Ascending aorta (tissue), 2 donors: ENCODE measurements at places on chromosomes 11 and 22.

- H3K36me3 ChIP-seq: peaks cover 9% of the 10 kb centered on the region
- peaks cover 24% of the 10 kb centered on the region for H3K4me1 ChIP-seq
- peak overlapping the region; percentile 90 for H3K4me3 ChIP-seq
- peak overlapping the region; percentile 94 for H3K27ac ChIP-seq
- DNase-seq: peak; percentile 84
Measured at GRCh38 chr11:57325735-57326048, 940 bp upstream of the TNKS1BP1 start.

DNA sequence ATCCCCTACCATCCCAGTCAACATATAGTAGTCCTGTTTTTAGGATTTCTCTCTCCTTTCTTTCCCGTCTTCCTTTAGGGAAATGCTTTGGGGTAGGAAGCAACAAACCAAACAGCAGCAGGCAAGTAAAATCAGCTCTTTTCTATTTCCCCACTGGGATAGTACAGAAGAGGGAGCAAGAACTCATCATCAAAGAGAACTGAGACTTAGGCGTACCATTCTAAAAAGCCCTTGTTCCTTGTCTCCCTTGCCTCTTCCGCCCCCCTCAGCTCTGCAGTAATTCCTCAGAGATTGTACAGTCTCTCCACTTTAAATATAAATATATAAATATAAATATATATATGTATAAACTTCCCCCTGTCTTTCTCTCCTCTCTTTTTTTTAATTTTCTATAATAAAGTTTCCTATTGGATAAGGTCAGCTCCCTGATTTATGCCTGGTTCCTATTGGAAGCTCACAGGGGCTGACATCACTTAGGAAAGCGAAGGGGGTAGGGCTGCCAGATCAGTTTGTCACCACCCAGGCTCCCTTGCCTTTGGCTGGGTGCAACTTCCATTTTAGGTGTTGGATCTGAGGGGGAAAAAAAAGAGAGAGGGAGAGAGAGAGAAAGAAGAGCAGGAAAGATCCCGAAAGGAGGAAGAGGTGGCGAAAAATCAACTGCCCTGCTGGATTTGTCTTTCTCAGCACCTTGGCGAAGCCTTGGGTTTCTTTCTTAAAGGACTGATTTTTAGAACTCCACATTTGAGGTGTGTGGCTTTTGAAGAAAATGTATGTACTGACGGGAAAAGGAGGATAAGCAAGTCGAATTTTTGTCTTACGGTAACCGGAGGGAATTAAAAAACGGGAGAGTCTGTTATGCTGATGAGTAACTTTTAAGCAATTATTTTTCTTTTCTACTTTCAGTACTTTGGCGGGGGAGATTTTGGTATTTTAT is at the start of gene CTNND1:
Gene CTNND1, plus strand, starts transcription at position 502 of the 934 bp plus-strand sequence. CDS start 29,677 bp downstream, outside the sequence.
- no peaks in the 10 kb centered on the region for H3K36me3 ChIP-seq
- peak within 1 kb of the TSS; percentile 79 for H3K4me3 ChIP-seq
- peak within 1 kb of the TSS; percentile 87 for H3K27ac ChIP-seq
- H3K27me3 ChIP-seq: no peaks in the 10 kb centered on the region
- no peaks in the 10 kb centered on the region for H3K4me1 ChIP-seq

DNA sequence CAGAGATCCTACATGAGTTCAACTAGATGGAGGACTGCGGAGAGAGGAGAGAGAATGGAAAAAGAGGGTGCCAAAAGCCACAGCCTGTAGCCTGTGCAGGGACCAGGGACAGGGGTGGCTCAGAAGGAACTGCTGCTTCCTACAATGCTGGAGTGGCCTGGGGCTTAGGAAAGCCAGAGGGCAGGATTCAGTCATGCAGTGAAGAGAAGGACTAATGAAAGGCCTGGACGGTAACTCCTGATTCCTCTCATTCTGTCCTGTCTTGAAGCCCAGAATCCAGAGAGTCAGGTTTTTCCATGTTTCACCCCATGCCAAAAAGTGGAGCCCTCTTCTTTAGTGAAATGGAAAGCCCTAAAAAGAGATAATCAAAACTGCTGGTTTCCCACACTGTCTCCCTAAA is 48.4 kb upstream of the INCENP start:
- no peak for DNase-seq
- H3K36me3 ChIP-seq: no peaks in the 10 kb centered on the region
- no peak overlapping the region for H3K4me3 ChIP-seq
- no peaks in the 10 kb centered on the region for H3K4me1 ChIP-seq
- H3K27ac ChIP-seq: no peak overlapping the region

DNA sequence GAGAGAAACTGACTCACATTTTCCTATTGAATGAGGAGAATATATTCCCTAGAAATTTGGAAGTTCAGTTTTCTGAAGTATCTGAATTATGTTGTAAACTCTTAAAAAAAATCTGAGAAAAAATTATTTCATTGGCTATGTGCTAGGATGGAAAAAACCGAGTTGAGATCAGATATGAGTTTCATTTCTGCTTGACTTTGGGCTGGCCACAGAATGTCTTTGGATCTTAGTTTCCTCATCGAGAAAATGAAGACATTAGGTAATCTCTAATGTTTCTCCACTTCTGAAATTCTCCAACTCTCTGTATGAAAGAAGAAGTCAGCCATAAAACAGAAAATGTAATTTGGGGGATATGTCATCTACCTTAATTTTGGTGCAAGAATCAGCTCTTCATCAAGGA is 28.8 kb downstream of the SLN start:
- H3K4me1 ChIP-seq: no peaks in the 10 kb centered on the region
- no peak for DNase-seq
- no peaks in the 10 kb centered on the region for H3K27me3 ChIP-seq
- H3K36me3 ChIP-seq: no peaks in the 10 kb centered on the region
- no peak overlapping the region for H3K4me3 ChIP-seq

GRCh38 chr11:120807414-120808150 is 216.3 kb upstream of the TBCEL start:
- DNase-seq: no peak
- H3K36me3 ChIP-seq: no peaks in the 10 kb centered on the region
- no peaks in the 10 kb centered on the region for H3K4me1 ChIP-seq
- no peak overlapping the region for H3K4me3 ChIP-seq
- H3K27ac ChIP-seq: no peak overlapping the region

DNA sequence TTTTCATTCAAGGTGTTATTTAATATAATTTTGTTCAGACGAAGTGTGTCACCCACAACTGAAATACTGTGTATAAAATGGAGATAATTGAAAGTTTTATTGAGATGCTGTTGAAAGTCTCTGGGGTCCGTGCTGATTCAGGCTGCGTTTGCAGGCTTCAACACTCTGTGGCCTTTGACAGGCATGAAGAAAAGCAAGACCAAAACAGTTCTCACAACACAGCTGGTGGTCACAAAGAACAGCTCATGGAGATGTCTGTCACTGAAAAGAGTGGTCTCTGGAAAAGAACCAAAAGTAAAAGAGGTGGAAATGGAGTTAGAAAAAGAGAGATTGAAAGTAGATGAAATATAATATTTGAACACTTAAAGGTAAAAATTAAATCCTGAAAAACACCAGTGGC is 9.8 kb upstream of the MPPED2 start:
- no peaks in the 10 kb centered on the region for H3K36me3 ChIP-seq
- H3K4me1 ChIP-seq: no peaks in the 10 kb centered on the region
- H3K27ac ChIP-seq: no peak overlapping the region
- H3K4me3 ChIP-seq: no peak overlapping the region
- no peaks in the 10 kb centered on the region for H3K27me3 ChIP-seq

DNA sequence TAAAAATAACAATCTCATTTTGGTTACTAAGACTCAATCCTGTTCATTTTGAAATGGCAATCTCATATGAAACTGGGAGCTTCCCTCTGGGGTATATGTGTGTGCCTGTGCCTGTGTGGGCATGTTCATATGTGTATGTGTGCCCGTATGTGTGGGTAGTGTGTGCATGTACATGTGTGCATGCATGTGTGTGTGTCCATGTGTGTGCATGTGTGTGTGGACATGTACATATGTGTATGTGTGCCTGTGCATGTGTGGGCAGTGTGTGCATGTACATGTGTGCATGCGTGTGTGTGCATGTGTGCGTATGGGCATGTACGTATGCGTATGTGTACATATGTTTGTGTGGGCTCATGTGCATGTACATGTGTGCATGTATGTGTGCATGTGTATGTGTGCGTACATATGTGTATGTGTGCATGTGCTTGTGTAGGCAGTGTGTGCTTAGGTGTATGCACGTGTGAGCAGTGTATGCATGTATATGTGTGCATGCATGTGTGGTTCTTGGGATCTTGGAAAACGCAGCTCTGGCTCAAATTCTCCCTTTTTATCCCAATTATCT is 24.5 kb upstream of the CACNG2 start:
- no peaks in the 10 kb centered on the region for H3K27me3 ChIP-seq
- H3K27ac ChIP-seq: no peak overlapping the region
- no peak for DNase-seq
- no peaks in the 10 kb centered on the region for H3K36me3 ChIP-seq

- no peak for DNase-seq
- H3K36me3 ChIP-seq: no peaks in the 10 kb centered on the region
- H3K27ac ChIP-seq: no peak overlapping the region
- H3K27me3 ChIP-seq: no peaks in the 10 kb centered on the region
- H3K4me3 ChIP-seq: no peak overlapping the region
- no peaks in the 10 kb centered on the region for H3K4me1 ChIP-seq
Measured at GRCh38 chr22:44281768-44282637, 30.7 kb downstream of the SHISAL1 start.

- H3K27ac ChIP-seq: no peak overlapping the region
- H3K4me1 ChIP-seq: no peaks in the 10 kb centered on the region
- no peak for DNase-seq
- H3K27me3 ChIP-seq: no peaks in the 10 kb centered on the region
- H3K36me3 ChIP-seq: no peaks in the 10 kb centered on the region
- no peak overlapping the region for H3K4me3 ChIP-seq
Measured at GRCh38 chr11:80034801-80035200, 594.0 kb upstream of the TENM4 start.

DNA sequence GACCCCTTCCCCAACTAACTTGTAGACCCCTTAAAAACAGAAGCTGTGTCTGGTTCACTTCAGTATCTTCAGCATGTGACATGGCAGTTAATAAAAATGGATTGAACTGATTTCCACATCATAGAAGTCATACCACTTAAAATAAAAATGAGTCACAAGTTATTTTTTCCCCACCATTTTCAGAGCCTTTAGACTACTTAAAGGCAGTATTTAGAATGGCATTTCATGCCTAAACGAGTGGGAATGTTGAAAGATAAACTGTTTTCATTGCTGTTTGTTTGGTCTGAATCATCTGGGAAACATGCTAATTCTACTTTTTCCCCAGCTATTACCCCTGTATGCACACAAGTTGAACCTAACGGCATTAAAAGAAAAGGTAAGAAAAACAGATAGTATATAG is 324.0 kb downstream of the RAB38 start:
- H3K27ac ChIP-seq: peak overlapping the region; percentile 71
- H3K4me1 ChIP-seq: peaks cover 3% of the 10 kb centered on the region
- no peaks in the 10 kb centered on the region for H3K36me3 ChIP-seq
- no peak overlapping the region for H3K4me3 ChIP-seq
- no peak for DNase-seq
- H3K27me3 ChIP-seq: no peaks in the 10 kb centered on the region

DNA sequence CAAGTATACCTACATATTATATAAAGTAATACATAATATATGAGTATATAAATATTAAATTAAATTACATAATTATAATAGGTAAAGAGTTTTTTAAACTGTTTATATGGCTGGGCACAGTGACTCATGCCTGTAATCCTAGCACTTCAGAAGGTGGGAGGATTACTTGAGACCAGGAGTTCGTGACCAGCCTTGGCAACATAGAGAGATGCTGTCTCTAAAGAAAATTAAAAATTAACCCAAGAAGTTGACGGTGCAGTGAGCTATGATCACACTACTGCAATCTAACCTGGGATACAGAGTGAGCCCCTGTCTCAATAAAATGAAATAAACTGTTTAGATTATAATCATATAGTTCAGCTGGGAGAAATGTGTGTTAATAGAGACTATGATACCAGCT is 363.0 kb downstream of the DDX10 start:
- DNase-seq: no peak
- H3K27ac ChIP-seq: no peak overlapping the region
- H3K27me3 ChIP-seq: no peaks in the 10 kb centered on the region
- H3K4me1 ChIP-seq: no peaks in the 10 kb centered on the region
- H3K36me3 ChIP-seq: no peaks in the 10 kb centered on the region
- no peak overlapping the region for H3K4me3 ChIP-seq
